ENCODE measurements at places on chromosomes 5 and 9.

DNA sequence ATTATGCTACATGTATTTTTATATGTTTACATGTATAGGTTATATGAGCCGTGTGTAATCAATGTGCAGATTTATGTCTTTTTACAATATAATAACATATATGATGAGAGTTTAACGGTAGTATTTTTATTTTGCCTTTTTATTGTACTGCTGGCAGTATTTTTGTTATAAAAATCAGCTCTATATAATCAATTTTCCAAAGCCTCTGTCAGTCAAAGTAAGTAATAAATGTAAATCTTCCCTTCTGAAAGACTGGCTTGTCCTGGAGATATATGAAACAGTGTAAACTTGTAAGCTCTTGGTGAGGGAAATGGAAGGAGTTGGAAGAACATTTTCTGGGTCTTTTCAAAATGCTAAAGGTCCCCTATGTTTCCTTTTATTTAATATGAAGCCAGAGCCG, 173.8 kb downstream of the SSBP2 start:
- H3K27me3 ChIP-seq, result no peaks in the 10 kb centered on the region
- no peak for DNase-seq
- H3K36me3 ChIP-seq, result no peaks in the 10 kb centered on the region
- H3K4me3 ChIP-seq, result no peak overlapping the region
- H3K27ac ChIP-seq, result no peak overlapping the region

DNA sequence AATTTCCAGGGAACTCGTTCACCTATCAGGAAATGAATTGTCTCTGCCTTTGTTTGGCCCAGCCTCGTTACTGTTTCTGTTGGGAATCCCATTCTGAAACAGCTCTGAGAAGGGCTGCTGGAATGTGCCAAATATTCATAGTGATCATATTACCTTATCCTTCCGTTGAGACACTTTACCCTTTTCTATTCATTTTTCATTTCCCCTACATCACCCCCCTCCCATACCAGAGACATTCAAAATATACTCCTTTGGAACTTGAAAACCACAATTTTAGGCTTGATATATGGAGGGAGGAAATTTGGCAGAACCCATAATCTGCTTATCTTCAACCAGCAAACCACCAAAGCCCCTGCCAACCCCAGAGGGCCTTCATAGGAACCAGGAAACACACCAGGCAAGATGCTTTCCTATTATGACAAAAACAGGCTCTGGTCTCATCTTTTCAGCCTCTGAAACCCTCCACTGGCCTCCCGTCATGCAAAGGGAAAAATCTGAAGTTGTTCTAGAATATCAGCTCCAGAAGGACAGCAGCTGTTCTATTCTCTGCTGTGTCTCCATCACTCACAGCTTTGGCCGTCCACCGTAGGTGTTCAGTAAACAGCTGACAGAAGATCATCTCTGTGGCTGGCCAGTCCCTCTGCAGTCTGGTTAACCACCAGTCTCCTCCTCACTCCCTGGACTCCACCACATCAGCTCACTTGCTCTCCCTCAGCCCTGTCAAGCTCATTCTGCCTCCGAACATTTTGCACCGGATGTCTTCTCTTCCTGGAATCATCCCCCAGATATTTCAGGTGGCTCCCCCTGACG, 217.2 kb upstream of the WWC1 start:
- DNase-seq, result no peak
- H3K4me1 ChIP-seq, result no peaks in the 10 kb centered on the region
- no peak overlapping the region for H3K4me3 ChIP-seq

- H3K4me1 ChIP-seq, result peaks cover 79% of the 10 kb centered on the region
- no peaks in the 10 kb centered on the region for H3K36me3 ChIP-seq
- no peaks in the 10 kb centered on the region for H3K27me3 ChIP-seq
- no peak for DNase-seq
These were observed 3.5 kb downstream of the TENT4A start for GRCh38 chr5:6716629-6717149.

- no peak for DNase-seq
- H3K36me3 ChIP-seq, result no peaks in the 10 kb centered on the region
- no peaks in the 10 kb centered on the region for H3K27me3 ChIP-seq
- H3K4me3 ChIP-seq, result no peak overlapping the region
These were observed 174.0 kb downstream of the NR3C1 start for GRCh38 chr5:143229426-143229895.

- H3K36me3 ChIP-seq, result no peaks in the 10 kb centered on the region
- H3K27ac ChIP-seq, result no peak overlapping the region
- DNase-seq, result no peak
- no peaks in the 10 kb centered on the region for H3K4me1 ChIP-seq
- H3K27me3 ChIP-seq, result no peaks in the 10 kb centered on the region
These were observed 260.3 kb upstream of the TNC start for GRCh38 chr9:115378241-115378640.

DNA sequence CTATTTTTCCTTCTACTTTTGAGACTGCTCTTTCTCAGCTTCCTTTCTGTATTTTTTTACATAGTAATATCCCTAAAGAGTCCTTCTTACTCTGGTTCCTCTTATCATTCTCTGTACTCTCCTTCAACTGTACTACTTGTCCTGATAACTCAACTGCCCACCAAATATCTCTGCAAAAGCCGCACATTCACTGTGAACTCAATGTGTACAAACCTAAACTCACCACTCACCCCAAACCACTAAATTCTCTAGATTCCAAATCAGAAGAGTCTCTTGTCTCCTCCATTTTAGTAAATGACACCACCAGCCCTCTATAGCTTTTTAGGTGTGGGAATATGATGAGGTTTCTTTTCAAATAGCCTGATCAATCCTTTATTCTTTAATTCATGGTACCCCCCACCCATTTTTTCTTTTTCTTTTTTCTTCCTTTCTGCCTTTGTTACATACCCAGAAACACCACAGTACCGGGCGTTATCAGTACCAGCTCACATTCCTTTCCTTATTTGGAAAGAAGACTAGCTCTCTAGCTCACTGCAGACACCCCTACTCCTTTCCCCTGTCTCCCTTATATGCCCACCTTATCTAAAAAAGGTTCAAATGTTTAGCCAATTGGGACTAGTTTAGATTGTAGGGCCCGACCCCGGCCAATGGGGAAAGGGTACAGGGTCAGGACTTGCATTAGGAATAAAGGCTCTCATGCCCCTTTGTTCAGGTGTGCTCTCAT, 63.1 kb upstream of the RANBP6 start:
- no peak for DNase-seq
- no peak overlapping the region for H3K27ac ChIP-seq
- H3K27me3 ChIP-seq, result no peaks in the 10 kb centered on the region
- H3K4me1 ChIP-seq, result no peaks in the 10 kb centered on the region
- H3K4me3 ChIP-seq, result no peak overlapping the region

DNA sequence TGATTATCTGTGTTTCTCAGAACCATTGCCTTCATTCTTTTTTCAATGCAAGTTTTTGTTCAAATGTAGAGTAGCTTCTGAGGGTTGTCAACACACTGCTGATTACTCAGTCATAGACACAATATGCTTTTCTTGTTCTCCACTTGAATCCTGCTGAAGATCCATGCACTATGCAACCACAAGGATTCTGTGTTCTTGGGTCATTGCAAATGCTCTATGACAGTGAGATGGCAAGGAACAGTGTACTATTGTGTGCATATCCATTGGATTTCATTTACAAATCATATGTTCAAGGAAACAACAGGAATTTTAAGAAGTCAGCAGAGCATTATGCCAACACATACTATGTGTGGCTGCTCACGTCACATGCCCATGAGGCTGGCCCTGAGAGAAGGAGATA, 1590.2 kb downstream of the EFNA5 start:
- no peaks in the 10 kb centered on the region for H3K36me3 ChIP-seq
- H3K27ac ChIP-seq, result peak overlapping the region; percentile 12
- H3K27me3 ChIP-seq, result no peaks in the 10 kb centered on the region
- H3K4me1 ChIP-seq, result no peaks in the 10 kb centered on the region

- no peak overlapping the region for H3K27ac ChIP-seq
- H3K4me1 ChIP-seq, result no peaks in the 10 kb centered on the region
- H3K27me3 ChIP-seq, result no peaks in the 10 kb centered on the region
- peaks cover 17% of the 10 kb centered on the region for H3K36me3 ChIP-seq
- no peak overlapping the region for H3K4me3 ChIP-seq
- peak; percentile 77 for DNase-seq
These were observed 9.7 kb downstream of the TIGD6 start for GRCh38 chr5:149990518-149991376.

DNA sequence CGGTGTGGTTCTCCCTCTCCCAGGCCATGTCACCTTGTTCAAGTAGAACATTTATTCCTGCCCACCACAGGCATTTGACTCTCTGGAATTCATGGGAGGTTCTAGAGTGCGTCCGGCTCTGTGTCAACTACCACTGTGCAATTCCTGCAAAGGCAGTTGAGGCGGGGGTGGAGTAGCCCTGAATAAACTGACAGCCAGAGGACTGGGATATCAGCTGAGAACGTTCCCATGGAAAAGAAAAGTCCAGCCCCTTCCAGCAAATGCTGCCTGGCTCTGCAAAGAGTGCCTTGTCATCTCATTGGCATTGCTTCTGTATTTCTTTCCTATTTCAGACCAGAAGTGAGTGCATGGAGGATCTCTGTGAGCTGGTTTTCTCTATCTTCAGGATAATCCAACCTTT, 18.9 kb upstream of the MEGF9 start:
- H3K4me1 ChIP-seq, result no peaks in the 10 kb centered on the region
- H3K27me3 ChIP-seq, result no peaks in the 10 kb centered on the region
- no peaks in the 10 kb centered on the region for H3K36me3 ChIP-seq
- peak overlapping the region; percentile 90 for H3K27ac ChIP-seq

DNA sequence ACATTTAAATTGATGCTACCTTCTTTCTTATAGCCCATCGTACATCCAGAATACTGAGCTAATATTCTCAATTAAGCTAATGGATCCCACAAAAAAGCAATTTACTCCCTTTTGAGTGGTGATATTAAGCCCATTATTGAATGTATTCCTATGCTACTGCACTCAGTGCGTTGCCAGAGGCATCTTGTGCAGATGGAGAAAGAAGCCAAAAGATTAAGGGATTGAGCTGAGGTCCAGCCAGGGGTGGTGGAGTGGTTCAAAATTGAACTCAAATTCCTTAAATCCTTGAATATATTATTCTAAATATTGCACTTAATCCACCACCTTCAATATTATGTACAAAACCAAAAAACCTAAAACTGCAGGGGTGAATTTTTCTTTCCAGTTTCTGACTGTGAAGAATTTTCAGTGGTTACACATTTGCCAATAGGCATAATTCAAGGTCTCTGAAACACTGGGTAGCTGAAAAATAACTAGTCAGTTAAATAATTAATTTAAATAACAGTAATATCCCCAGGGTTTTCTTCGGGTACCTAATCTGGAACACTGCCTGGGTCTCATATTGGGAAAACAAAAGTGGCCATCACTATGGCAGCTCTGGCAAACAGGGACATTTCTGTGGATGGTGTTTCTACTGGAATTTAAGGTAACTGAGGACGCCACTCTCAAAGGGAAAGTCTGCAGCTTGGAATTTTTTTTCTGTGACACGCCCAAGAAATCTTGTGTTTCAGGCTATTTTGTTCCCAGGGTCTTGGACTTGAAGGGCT, 6.2 kb upstream of the LIFR start:
- H3K27me3 ChIP-seq, result no peaks in the 10 kb centered on the region
- no peaks in the 10 kb centered on the region for H3K4me1 ChIP-seq
- DNase-seq, result no peak
- no peak overlapping the region for H3K4me3 ChIP-seq

- no peak overlapping the region for H3K27ac ChIP-seq
- DNase-seq, result peak; percentile 45
- no peak overlapping the region for H3K4me3 ChIP-seq
- no peaks in the 10 kb centered on the region for H3K27me3 ChIP-seq
These were observed 83.7 kb downstream of the C5orf15 start for GRCh38 chr5:133884569-133885311.

- DNase-seq, result no peak
- no peak overlapping the region for H3K4me3 ChIP-seq
- H3K36me3 ChIP-seq, result no peaks in the 10 kb centered on the region
- no peaks in the 10 kb centered on the region for H3K4me1 ChIP-seq
- no peaks in the 10 kb centered on the region for H3K27me3 ChIP-seq
These were observed 7.4 kb upstream of the SPDL1 start for GRCh38 chr5:169576181-169576598.

DNA sequence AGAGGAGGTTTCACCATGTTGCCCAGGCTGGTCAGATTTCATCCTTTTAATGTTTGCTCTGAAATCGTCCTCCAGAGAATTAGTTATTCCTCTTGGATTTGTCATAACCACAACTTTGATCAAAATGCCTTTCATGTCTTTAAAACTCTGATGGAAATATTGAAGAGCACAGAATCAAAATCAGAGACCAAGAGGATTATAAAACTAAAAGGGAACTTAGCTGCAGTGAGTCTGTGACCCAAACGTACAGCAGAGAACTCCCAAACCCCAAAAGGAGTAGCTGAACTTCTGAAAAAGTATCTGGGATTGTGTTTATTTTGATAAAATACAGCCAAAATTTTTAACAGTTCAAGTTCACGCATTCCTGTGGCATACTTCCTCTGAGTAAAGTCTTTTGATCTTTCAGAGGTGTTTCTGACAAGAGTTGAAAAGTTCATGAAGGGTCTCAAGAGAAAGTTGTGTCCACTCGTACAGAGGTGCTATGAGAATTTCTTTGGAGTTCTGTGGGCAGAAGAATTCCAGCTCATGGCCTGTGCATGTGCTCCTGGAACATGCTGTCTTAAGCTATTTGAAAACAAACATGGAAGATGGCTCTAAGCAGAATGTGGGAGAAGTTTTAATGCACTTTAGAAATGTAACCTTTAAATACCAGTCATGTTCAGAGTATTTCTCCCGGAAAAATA, 124.0 kb downstream of the ESM1 start:
- H3K4me1 ChIP-seq, result no peaks in the 10 kb centered on the region
- no peak for DNase-seq
- no peaks in the 10 kb centered on the region for H3K27me3 ChIP-seq
- H3K4me3 ChIP-seq, result no peak overlapping the region

DNA sequence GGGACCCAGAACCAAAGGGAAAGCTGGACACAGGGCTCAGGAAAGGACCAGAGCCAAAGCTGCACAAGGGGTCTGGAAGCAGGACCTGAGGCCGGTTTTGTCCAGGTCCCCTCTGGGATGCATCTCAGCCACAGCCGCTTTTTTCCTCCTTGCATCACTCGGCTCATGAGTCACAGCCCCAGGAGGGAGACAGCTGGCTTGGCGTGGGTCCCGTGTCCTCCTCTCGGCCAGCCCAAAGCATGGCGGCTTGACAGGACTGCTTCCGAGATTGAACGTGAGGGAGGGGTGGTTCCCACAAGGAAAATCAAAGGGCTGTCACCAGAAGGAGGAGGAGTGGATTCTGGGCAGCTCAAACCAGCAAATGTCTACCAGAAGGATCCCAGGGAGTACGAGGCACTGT, 56.7 kb upstream of the CPLX2 start:
- H3K36me3 ChIP-seq, result no peaks in the 10 kb centered on the region
- H3K4me1 ChIP-seq, result no peaks in the 10 kb centered on the region
- peak; percentile 40 for DNase-seq
- H3K27me3 ChIP-seq, result no peaks in the 10 kb centered on the region
- H3K4me3 ChIP-seq, result no peak overlapping the region

- H3K4me3 ChIP-seq, result no peak overlapping the region
- no peak overlapping the region for H3K27ac ChIP-seq
- H3K4me1 ChIP-seq, result no peaks in the 10 kb centered on the region
- DNase-seq, result no peak
- H3K27me3 ChIP-seq, result no peaks in the 10 kb centered on the region
These were observed 1205.2 kb upstream of the DMAC1 start for GRCh38 chr9:9004810-9005209.
